ENCODE measurements at places on chromosomes 7 and 10.

- H3K27ac ChIP-seq, result no peak overlapping the region
- H3K27me3 ChIP-seq, result no peaks in the 10 kb centered on the region
- H3K4me1 ChIP-seq, result peaks cover 14% of the 10 kb centered on the region
- no peak for DNase-seq
These were observed 35.6 kb downstream of the SYPL1 start for GRCh38 chr7:106076537-106076936.

GRCh38 chr7:513521-514166 lies 6.0 kb downstream of the PDGFA start:
- H3K27me3 ChIP-seq, result peaks cover 9% of the 10 kb centered on the region
- no peak overlapping the region for H3K4me3 ChIP-seq
- no peaks in the 10 kb centered on the region for H3K36me3 ChIP-seq

DNA sequence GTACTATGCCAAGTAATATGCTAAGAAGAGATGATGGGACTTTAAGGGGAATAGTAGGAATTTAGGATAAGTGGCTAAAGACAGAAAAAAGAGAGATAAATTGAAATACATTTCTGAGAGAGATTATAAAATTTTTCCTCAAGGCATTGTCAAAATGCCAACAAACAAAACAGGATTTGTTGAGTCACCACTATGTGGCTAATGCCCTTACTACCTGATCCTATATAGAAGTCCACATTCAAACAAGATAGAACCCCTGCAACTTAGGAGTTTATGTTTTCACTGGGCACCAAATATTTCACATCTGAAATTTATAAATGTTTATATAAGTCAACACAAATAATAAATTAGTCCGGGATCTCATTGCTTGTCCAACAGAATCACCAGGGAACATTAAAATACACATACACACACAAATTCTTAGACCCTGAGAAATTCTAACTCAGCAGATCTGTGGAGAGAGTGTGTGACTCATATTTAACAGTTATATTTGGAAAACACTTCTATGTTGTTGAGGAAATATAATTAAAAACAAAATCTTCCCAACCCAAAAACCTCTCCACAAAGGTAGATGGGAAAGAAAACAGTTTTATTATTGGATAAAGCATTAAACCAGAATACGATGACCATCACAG lies 154.3 kb downstream of the PPP1R3A start:
- no peaks in the 10 kb centered on the region for H3K27me3 ChIP-seq
- no peak for DNase-seq
- H3K4me3 ChIP-seq, result no peak overlapping the region
- no peaks in the 10 kb centered on the region for H3K4me1 ChIP-seq
- H3K27ac ChIP-seq, result no peak overlapping the region

GRCh38 chr7:143258831-143259230 lies 4.4 kb upstream of the GSTK1 start:
- peaks cover 26% of the 10 kb centered on the region for H3K4me1 ChIP-seq
- H3K27ac ChIP-seq, result peak overlapping the region; percentile 59
- peak overlapping the region; percentile 27 for H3K4me3 ChIP-seq
- DNase-seq, result no peak
- H3K36me3 ChIP-seq, result no peaks in the 10 kb centered on the region
- H3K27me3 ChIP-seq, result no peaks in the 10 kb centered on the region

DNA sequence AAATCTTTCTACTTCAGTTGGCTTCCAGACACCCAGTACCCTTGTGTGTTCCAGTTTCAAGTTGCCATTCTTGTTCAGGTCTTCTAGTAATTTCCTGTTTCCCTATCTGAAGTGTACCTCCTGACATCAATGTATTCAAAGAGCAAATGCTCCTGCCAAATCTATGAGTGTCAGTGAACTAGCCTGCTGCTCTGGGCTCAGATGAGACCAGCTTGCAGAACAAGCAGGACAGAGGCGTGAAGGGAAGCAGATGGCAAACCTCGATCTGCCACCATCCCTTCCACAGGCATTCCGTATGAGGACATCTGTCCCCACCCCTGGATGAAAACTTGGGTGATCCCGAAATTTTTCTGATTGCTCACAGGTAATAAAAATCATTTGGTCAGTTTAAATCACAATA lies 4.4 kb upstream of the MPP7 start:
- DNase-seq, result no peak
- no peak overlapping the region for H3K4me3 ChIP-seq
- no peak overlapping the region for H3K27ac ChIP-seq
- peaks cover 8% of the 10 kb centered on the region for H3K4me1 ChIP-seq

DNA sequence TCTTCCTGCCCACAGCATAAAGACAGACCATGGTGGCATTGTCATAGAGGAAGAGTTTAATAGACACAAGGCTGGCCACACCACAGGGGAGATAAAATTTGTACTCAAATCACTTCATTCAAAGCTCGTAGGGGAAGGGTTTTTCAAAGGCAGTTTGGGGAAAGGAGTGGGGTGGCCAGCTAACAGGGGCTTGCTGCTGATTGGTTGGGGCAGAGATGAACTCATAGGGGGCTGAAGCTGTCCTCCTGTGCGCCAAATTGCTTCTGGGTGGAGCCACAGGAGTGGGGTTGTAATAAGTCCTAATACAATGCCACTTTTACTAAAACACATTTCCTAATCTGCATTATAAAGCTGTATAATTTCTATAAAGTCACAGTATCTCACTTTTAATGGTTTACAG lies 22.5 kb downstream of the PDZD8 start:
- H3K4me3 ChIP-seq, result no peak overlapping the region
- H3K4me1 ChIP-seq, result peaks cover 7% of the 10 kb centered on the region
- DNase-seq, result no peak
- H3K27ac ChIP-seq, result no peak overlapping the region
- no peaks in the 10 kb centered on the region for H3K36me3 ChIP-seq
- no peaks in the 10 kb centered on the region for H3K27me3 ChIP-seq

- H3K4me3 ChIP-seq, result no peak overlapping the region
- no peaks in the 10 kb centered on the region for H3K36me3 ChIP-seq
- DNase-seq, result no peak
- no peaks in the 10 kb centered on the region for H3K4me1 ChIP-seq
These were observed 22.1 kb upstream of the STEAP4 start for GRCh38 chr7:88328787-88329186.

DNA sequence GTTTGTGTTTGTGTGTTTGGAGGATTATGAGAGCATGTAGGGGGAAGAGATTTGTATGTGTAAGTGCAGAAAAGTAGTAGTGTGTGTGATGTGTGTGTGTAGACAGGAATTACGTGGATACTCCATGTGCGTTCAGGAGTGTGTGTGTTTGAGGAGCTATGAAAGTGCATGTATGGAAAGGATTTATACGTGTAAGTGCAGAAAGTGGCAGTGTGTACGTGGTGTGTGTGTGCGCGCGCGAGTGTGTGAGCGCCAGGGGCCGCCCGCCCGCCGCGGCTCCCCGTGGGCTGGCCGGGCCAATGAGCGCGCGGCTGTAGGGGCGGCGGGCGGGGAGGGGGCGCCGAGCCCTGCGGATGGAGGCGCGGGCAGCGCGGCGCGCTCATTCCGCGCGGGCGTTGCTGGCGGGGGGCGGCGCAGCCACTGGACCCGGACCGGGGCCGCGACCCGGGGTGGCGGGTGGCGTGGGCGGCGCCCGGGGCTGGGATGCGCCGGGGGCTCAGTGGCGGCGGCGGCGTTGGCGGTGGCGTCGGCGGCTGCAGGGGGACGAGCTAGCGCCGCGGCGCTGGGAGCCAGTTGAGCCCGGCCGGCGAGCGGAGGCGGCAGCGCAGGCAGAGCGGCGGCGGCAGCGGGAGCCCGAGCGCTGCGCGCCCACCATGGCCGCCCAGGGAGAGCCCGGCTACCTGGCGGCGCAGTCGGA lies at the start of gene BICC1:
BICC1 (plus strand) TSS at position 382 of the 697 bp plus-strand sequence; CDS start at position 654, 272 bp downstream.
- H3K4me1 ChIP-seq, result no peaks in the 10 kb centered on the region
- no peak within 1 kb of the TSS for H3K27ac ChIP-seq
- DNase-seq, result no peak
- H3K4me3 ChIP-seq, result peak within 1 kb of the TSS; percentile 28

DNA sequence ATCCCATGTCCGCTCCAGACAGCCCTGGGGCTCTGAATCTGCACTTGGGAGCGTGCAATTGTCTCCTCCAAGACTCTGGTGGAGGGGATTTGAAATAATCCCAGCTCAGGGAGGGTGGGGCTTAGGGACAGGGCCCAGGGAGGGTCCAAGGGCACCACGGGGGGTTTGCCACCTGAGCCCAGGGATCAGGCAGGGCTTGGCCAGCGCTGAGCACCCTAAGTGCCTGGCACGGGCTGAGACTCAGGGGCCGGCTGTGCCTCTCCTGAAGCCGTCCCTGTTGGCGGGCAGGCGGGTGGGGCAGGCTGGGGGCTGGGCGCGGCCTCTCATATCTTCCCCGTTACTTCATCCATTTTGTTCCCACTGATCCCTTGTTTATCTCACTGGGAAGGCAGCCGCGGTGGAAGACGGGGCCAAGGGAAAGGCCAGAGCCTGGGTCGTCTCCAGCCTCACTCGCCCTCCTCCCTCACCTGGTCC lies 41.8 kb upstream of the ELN start:
- H3K4me1 ChIP-seq, result no peaks in the 10 kb centered on the region
- no peak overlapping the region for H3K27ac ChIP-seq
- no peak overlapping the region for H3K4me3 ChIP-seq
- no peak for DNase-seq

GRCh38 chr7:7969306-7970236 lies 975 bp downstream of the GLCCI1 start:
- no peaks in the 10 kb centered on the region for H3K36me3 ChIP-seq
- peaks cover 4% of the 10 kb centered on the region for H3K4me1 ChIP-seq
- peak; percentile 24 for DNase-seq
- peak overlapping the region; percentile 91 for H3K4me3 ChIP-seq
- H3K27me3 ChIP-seq, result no peaks in the 10 kb centered on the region
- H3K27ac ChIP-seq, result peak overlapping the region; percentile 88

- peak overlapping the region; percentile 51 for H3K4me3 ChIP-seq
- H3K36me3 ChIP-seq, result no peaks in the 10 kb centered on the region
- H3K27me3 ChIP-seq, result no peaks in the 10 kb centered on the region
- peaks cover 35% of the 10 kb centered on the region for H3K4me1 ChIP-seq
- peak overlapping the region; percentile 72 for H3K27ac ChIP-seq
- no peak for DNase-seq
These were observed 1.3 kb downstream of the INPP5A start for GRCh38 chr10:132538790-132539421.

DNA sequence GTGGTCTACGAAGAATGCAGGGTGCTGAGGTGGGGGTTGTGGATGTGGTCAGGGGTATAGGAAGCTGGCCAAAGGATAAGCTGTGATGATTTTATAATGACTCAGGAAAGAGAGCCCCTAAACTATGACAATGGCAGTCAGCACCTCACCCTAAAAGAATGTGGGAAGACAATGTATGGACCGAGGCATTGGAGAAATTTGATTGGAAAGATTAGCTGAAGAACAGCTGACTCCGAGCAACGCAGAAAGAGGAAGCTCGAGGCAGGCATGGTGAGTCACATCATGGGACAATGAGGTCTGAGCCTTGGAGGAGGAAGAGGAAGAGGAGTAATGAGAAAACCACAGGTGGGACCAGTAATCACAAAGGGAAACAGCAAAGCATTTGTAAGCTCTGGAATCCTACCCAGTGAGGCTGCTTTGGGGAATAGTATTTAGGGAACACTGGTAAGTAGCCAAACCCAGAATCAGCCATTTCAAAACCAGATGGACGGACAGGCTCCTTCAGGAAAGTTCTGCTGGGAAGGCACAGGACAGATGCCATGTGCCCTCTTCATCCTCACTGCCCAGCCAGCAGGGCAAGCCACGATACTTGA lies 295.4 kb downstream of the PRPF18 start:
- H3K4me1 ChIP-seq, result no peaks in the 10 kb centered on the region
- H3K4me3 ChIP-seq, result no peak overlapping the region
- no peaks in the 10 kb centered on the region for H3K36me3 ChIP-seq
- DNase-seq, result no peak
- no peak overlapping the region for H3K27ac ChIP-seq

GRCh38 chr10:121422096-121422495 lies 176.1 kb downstream of the FGFR2 start:
- DNase-seq, result no peak
- no peaks in the 10 kb centered on the region for H3K4me1 ChIP-seq
- no peaks in the 10 kb centered on the region for H3K27me3 ChIP-seq

- no peaks in the 10 kb centered on the region for H3K27me3 ChIP-seq
- H3K4me3 ChIP-seq, result peak overlapping the region; percentile 93
- peaks cover 8% of the 10 kb centered on the region for H3K36me3 ChIP-seq
- H3K27ac ChIP-seq, result peak overlapping the region; percentile 93
- DNase-seq, result no peak
These were observed 672 bp downstream of the LFNG start for GRCh38 chr7:2520131-2520760.

DNA sequence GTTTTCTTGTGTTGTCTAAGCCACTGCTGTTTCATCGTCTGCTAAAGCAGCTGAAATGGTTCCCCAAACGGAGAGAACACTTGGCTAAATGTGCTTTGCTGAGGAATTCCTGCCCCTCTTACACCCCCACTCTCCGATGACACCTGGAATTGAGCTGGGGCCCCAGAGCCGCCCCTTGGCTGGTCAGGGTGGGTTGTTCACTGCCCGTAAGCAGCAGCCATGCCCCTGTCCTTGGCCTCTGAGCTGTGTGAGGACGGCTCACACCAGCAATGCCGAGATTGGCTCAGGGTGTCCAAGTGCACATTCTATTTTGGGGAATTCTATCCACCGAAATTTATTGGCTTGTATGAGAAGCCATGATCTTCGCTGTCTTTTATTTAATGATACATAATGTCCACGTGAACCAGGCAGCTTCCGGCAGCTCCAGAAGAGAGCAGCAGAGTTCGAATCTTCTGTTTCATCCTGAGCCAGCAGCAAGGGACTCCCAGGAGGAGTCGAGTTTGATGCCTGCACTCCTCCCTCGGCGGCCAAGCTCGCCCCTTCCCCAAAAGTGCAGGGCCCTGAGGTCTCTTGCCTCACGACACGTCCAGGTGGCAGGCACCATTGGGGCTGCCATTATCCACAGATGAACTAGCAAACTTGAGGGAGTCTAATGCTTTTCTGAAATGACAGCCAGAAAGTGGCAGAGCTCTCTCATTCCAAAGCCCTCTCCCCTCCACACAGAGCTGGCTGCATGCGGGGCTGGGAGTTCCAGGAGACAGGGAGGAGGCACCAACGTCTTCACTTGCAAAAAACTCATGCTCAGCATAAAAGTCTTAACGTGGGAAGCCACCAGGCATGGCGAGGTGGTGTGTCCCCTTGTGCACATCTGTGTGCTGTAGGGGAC lies 114.0 kb downstream of the WDR37 start:
- no peaks in the 10 kb centered on the region for H3K4me1 ChIP-seq
- H3K27me3 ChIP-seq, result no peaks in the 10 kb centered on the region
- no peaks in the 10 kb centered on the region for H3K36me3 ChIP-seq
- no peak for DNase-seq
- H3K27ac ChIP-seq, result no peak overlapping the region

All from effector memory CD4-positive, alpha-beta T cell (primary cell).